NCI-H82 (cell line): ENCODE measurements at places on chromosomes 1 and 21.

DNA sequence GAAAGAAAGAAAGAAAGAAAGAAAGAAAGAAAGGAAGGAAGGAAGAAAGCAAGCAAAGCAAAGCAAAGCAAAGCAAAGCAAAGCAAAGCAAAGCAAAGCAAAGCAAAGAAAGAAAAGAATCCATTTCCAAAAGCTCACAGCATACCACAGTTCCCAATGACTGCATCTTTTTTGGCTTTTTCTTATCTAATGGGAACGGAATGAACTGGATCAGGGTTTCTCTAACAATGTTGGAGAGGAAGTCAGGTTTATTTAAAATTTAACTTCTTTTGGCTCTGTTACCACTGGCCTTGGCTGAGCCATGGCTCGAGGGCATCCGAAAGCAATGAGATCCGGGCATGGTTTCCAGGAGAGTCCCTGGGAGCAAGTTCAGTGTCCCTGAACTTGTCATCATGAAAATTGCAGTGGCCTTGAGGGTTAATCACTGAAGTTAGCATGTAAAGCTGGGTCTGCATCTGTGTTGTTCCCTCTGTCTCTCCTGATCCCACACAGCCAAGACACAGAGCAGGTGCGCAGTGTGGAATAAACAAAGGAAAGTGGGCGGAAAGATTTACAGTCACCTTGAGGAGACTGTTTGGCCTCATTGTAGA is 34.6 kb upstream of the CTPS1 start:
- DNase-seq, result no peak

- no peak for DNase-seq
These were observed 3.0 kb downstream of the LDLRAD2 start for GRCh38 chr1:21814981-21815582.

GRCh38 chr1:199463521-199464127 is 563.9 kb upstream of the NR5A2 start:
- DNase-seq, result peak; percentile 82

DNA sequence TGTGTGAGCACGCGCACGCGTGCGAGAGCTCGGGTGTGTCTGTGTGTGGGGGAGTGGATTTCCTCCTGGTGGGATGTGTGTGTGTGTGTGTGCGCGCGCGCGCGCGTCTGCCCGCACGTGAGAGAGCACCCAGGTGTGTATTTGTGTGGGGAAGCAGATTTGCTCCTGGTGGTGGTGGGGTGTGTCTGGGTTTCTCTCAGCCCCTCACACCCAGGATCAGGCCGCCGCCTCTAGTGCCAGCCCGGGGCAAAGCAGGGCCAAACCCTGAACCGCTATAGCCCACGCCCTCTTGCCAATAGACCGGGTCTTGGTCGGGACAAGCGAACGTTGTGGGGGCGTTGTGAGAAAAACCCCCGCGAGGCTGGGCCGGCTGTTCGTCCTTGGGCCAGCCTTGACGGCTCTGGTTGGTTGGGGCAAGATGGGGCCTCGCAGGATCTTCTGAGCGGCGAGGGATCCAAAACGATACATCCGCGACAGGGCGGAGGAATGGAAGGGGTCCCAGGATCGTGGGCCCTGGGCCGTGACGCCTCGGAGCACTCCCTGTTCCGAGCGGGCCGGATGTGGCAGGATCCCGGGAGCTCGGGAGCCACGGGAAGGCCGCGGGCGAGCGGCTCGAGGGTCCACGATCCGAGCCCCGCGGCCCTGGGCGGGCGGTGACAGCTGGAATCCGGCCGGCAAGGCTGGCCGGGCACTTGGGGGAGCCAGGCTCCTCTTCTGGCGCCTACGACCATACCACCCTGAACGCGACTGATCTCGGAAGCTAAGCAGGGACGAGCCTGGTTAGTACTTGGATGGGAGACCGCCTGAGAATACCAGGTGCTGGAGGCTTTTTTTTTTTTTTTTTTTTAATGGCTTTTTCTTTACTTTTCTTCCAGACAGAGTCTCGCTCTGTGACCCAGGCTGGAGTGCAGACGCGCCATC is 68.2 kb downstream of the RNF187 start:
- peak; percentile 63 for DNase-seq

DNA sequence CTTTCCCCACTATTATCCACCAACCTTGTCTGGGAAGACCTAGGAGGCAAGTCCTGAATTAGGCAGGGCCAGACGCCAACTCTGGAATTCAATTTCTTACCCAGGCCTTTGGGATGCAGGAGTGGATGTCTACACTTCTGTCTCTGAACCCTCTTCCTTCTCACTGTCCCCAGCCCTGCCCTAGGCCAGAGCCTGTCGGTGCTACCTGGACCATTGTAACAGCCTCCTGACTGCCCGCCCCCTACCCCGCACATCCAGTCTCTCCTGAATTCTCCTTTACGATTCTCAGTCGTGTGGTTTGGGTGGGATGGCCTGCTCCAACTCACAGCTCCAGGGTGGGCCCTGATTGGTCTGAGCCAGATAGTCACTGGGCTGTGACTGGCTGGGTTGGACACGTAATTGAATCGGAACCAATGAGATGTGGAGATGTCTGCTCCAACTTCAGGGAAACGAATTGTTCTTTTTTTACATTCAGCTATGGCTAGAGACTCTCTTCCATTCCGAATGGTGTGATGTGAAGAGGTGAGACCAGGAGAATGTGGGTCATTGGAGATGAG is 304.6 kb downstream of the PTPRU start:
- DNase-seq, result no peak

- DNase-seq, result no peak
These were observed 222.6 kb upstream of the KIAA0040 start for GRCh38 chr1:175415129-175415712.

DNA sequence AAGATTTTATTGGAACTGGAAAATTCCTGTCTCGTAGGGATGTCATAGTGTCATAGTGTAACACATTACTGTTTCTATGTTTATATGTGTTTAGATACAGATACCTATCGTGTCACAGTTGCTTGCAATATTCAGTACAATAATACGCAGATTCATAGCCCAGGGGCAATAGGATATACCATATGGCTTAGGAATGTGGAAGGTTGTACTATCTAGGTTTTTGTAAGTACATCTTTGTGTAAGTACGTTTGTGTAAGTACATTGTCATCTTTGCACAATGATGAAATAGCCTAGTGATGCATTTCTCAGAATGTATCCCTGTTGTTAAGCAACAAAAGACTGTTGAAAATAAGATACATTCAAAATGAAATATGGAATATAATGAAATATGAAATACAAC is 68.9 kb downstream of the CAMTA1 start:
- DNase-seq, result no peak
